ENCODE measurements at places on chromosomes 6 and 20. TPM values are rescaled to one million over a fixed set of nuclear protein-coding genes. Genes with fewer than 3 reads are reported as not detected.
A peak's percentile ranks its signal among the peaks of the same experiment; 100 is the strongest.

DNA sequence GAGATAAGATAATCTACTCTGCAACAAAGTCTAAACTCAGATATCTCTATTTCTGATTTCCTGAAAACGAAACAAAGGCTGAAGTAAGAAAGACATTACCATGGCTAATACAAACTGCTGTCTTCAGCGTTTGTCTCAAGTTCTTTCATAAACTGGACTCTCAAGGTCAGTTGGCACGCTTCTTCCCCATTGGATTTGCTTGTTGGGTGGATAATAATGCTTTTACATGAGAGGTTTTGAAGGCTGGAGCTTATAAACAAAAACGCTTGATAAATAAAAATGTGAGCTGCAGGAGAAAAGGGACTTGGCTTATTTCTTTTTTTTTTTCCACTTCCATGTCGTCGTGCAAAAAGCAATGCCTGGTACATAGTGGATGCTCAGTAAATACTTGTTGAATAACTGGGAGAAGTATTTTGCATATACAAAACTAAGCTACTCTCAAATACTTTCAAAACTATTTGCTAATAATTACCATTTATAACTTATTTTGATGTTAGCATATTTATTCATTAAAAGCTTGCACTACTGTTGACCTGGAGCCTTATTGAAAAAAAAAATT, 65.7 kb upstream of the EEF1A1 start:
- H3K4me3 ChIP-seq: peak overlapping the region; percentile 14
- no peaks in the 10 kb centered on the region for H3K36me3 ChIP-seq
- peak; percentile 83 for DNase-seq
- H3K4me1 ChIP-seq: peaks cover 4% of the 10 kb centered on the region
- H3K27ac ChIP-seq: peak overlapping the region; percentile 96

DNA sequence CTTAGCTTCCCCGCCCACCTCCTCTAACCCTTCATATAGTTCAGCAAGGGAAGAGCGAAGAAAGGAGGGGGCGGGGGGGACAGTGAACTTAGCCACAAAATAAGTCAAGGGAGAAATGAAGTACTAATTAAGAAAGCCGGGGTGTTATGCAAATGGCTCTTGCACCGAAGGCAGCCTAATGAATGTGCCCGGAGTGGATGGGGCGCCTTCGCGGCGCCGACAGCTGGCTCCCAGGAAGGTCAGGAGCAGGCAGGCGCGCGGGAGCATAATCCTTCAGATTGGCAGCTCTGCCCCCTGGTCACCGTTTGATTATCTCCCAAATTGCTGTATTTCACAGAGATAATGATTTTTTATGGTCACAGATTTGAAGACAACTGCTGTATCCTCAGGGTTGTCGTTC, 395.1 kb downstream of the TFAP2B start:
- peaks cover 4% of the 10 kb centered on the region for H3K27me3 ChIP-seq
- no peaks in the 10 kb centered on the region for H3K36me3 ChIP-seq
- no peak for DNase-seq
- no peak overlapping the region for H3K4me3 ChIP-seq
- H3K4me1 ChIP-seq: peaks cover 4% of the 10 kb centered on the region

- peaks cover 12% of the 10 kb centered on the region for H3K27me3 ChIP-seq
- H3K4me1 ChIP-seq: no peaks in the 10 kb centered on the region
- H3K4me3 ChIP-seq: no peak within 1 kb of the TSS
- DNase-seq: peak; percentile 75
These were observed at the start of gene TREM1 for GRCh38 chr6:41286544-41287346. Gene TREM1, minus strand, starts transcription at chr6:41286682. Its CDS starts 27 bp downstream, at chr6:41286655.

Gene ZC3H12D
- total RNA-seq: 0.27 TPM

DNA sequence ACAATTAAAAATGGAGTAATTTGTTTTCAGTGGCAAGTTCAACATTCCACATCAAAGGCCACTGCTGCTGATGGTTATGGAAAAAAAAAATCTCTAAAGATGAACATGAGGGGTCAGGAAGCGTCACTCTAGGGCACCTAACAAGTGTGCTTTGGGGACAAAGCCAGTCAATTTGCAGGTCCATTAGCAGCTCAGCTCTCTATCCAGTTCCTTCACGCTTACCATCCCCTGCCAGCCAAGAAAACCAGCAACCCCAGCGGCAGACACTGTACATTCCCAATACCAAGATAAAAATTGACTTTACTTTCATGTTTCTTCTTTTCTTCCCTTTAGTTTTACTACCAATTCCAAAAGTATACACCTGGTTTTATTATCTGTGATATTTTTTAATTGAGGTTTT, 10.1 kb downstream of the RFX6 start:
- no peak overlapping the region for H3K4me3 ChIP-seq
- no peak overlapping the region for H3K27ac ChIP-seq
- H3K36me3 ChIP-seq: no peaks in the 10 kb centered on the region
- DNase-seq: no peak
- no peaks in the 10 kb centered on the region for H3K27me3 ChIP-seq
